ENCODE measurements at places on chromosomes 5 and 9.

DNA sequence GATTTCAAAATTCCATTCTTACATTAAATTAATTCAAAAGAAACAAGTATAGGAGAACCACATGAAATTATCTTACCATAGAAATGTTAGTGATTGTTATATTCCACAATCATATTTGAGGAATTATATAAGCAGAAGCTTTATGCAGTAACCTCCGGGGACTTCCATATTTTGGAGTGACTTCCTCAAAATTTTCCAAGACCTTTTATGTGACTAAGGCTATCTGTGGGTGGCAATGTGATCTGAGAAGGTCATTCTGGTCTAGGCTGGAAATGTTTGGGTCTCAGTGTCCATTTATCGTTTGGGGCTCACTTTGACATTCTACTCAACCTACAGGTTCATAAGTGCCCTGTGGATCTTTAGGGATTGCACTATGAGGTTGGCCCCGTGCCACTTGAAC is 776.6 kb downstream of the CDH12 start:
- H3K4me3 ChIP-seq = no peak overlapping the region
- no peaks in the 10 kb centered on the region for H3K36me3 ChIP-seq
- DNase-seq = no peak
- no peaks in the 10 kb centered on the region for H3K4me1 ChIP-seq

GRCh38 chr5:56323505-56323904 is 90.4 kb upstream of the ANKRD55 start:
- peaks cover 7% of the 10 kb centered on the region for H3K4me1 ChIP-seq
- H3K27me3 ChIP-seq = no peaks in the 10 kb centered on the region
- no peaks in the 10 kb centered on the region for H3K36me3 ChIP-seq
- no peak overlapping the region for H3K27ac ChIP-seq
- H3K4me3 ChIP-seq = no peak overlapping the region

- no peaks in the 10 kb centered on the region for H3K4me1 ChIP-seq
- H3K27ac ChIP-seq = no peak overlapping the region
- H3K27me3 ChIP-seq = no peaks in the 10 kb centered on the region
- DNase-seq = no peak
Measured at GRCh38 chr5:157400741-157401495, 59.1 kb upstream of the NIPAL4 start.

DNA sequence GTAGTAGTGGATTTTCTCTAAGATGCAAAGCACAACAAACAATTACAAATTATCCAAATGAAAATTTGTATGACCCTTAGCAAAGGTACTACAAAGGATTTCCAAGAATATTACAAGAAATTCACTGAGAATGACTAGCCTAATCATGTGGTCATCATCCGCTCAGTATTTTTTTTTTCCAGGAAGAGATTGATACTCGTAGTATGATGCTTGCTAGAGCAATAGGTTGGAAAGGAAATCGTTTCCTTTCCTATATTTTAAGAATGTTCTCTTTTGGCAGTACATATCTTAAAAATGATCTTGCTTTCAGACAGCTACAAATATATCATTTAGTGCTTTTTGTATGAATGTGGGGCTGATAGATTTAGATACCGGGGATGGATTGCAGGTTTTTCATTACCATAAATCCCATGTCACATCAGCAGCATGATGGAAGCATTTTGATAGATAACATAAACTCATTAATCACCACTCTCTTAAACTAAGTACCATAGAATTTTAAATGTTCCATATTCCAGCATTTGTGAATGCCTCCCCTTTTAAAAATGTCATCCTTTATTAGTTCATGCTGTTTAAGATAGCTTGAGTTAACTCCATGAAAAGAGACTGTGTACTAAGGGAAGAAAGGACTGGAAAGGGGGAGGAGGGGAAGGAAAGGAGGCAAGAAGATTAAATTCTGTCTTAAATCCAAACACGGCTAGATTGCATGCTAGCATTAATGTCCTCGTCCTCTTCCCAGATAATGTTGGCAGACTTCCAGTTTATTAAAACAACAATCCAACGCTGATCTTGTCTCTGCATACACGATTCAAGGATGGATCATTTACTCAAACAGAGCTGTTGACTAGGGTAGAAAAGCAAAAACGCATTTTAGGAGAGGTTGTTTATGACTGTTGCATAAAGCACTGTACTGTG is 311.7 kb upstream of the ZNF608 start:
- no peaks in the 10 kb centered on the region for H3K27me3 ChIP-seq
- peak overlapping the region; percentile 74 for H3K27ac ChIP-seq
- peaks cover 3% of the 10 kb centered on the region for H3K4me1 ChIP-seq
- H3K36me3 ChIP-seq = no peaks in the 10 kb centered on the region
- H3K4me3 ChIP-seq = no peak overlapping the region
- DNase-seq = peak; percentile 83

- H3K4me1 ChIP-seq = peaks cover 4% of the 10 kb centered on the region
- peaks cover 15% of the 10 kb centered on the region for H3K36me3 ChIP-seq
- no peaks in the 10 kb centered on the region for H3K27me3 ChIP-seq
Measured at GRCh38 chr9:90613502-90613901, 29.1 kb downstream of the DIRAS2 start.

- H3K4me3 ChIP-seq = no peak overlapping the region
- no peaks in the 10 kb centered on the region for H3K27me3 ChIP-seq
- peaks cover 14% of the 10 kb centered on the region for H3K36me3 ChIP-seq
- peaks cover 33% of the 10 kb centered on the region for H3K4me1 ChIP-seq
- H3K27ac ChIP-seq = no peak overlapping the region
- no peak for DNase-seq
Measured at GRCh38 chr9:137293482-137294090, 8.5 kb downstream of the NRARP start.

GRCh38 chr9:88372103-88372654 is 16.1 kb upstream of the SPIN1 start:
- no peak for DNase-seq
- H3K4me3 ChIP-seq = no peak overlapping the region
- no peaks in the 10 kb centered on the region for H3K27me3 ChIP-seq

DNA sequence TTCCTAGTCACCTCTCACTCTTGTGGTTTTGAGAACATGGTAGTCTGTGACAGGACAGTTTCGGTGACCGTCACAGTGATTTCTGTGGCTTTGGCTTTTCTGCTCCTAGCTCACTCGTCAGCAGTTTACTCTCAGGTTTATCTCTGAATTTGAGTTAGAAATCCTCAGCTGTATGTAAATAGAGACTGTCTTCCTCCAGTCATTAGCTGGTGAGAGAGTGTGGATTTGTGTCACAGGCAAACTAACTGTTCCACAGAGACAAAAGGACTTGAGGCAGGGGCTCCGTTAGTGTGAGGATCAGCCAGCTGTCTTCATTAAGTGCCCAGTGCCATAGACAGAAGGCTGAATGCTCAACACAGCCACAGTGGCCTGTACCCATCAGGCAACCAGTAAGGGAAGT is 131.4 kb downstream of the CD180 start:
- no peaks in the 10 kb centered on the region for H3K27me3 ChIP-seq
- H3K4me1 ChIP-seq = peaks cover 3% of the 10 kb centered on the region
- no peak overlapping the region for H3K4me3 ChIP-seq
- no peak for DNase-seq
- no peak overlapping the region for H3K27ac ChIP-seq

DNA sequence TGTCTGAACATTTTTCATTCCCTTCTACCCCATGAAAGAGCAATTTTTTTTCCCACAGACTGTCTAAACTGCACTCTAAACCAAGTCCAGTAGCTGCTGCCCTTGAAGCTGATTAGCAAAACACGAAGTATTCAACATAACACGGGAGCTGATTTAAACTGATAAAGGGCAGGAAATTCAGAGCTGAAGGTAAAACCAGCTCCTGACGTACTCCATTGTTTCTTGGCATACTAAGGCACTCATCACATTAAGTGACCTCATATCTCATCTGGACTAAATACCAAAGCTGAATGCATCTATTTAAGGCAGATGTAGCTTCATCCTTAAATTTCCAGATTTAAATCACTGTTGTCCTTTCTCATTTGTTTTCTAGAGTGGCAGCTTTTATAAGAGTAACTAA is 12.0 kb downstream of the GDF9 start:
- no peaks in the 10 kb centered on the region for H3K27me3 ChIP-seq
- no peak overlapping the region for H3K27ac ChIP-seq
- H3K4me3 ChIP-seq = no peak overlapping the region
- H3K36me3 ChIP-seq = no peaks in the 10 kb centered on the region

GRCh38 chr9:32741706-32742105 is 41.6 kb upstream of the TMEM215 start:
- no peaks in the 10 kb centered on the region for H3K36me3 ChIP-seq
- peak overlapping the region; percentile 30 for H3K27ac ChIP-seq
- H3K4me1 ChIP-seq = no peaks in the 10 kb centered on the region
- H3K4me3 ChIP-seq = no peak overlapping the region

DNA sequence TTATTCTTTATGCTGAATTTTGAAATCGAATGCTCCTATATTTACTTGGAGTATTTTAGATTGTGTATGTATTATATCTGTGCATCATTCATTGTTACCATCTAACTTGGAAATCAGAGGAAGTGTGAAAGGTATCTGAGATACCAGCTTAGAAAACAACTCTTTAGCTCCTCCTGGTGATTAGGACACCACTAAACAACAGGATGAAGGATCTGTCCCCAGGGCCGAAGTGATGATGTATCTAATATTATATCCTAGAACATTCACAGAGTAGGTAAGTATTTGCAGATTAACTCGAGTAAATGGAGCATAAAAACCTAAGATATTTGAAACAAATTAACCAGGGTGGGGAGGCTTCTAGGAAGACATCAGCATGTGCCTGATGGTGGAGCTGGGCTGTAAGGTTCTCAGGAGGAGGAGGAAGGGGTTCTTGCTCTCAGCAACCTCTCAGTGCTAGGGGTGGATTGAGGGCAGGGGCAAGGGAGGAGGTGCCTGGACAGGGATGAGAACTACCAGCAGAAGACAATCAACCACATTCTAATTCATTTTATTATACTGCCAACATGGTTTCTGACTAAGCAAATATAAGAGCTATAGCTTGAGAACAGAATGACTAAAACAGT is 2.6 kb upstream of the NFIL3 start:
- DNase-seq = no peak
- H3K4me3 ChIP-seq = no peak overlapping the region
- H3K4me1 ChIP-seq = peaks cover 13% of the 10 kb centered on the region
- H3K27me3 ChIP-seq = peaks cover 5% of the 10 kb centered on the region
- no peaks in the 10 kb centered on the region for H3K36me3 ChIP-seq
- H3K27ac ChIP-seq = no peak overlapping the region

GRCh38 chr5:68287976-68288706 is 72.6 kb downstream of the PIK3R1 start:
- peak overlapping the region; percentile 90 for H3K27ac ChIP-seq
- H3K4me3 ChIP-seq = peak overlapping the region; percentile 28
- no peaks in the 10 kb centered on the region for H3K36me3 ChIP-seq
- DNase-seq = peak; percentile 77

GRCh38 chr5:121152411-121152810 is 688.3 kb downstream of the PRR16 start:
- no peak for DNase-seq
- no peaks in the 10 kb centered on the region for H3K4me1 ChIP-seq
- H3K27ac ChIP-seq = no peak overlapping the region
- H3K4me3 ChIP-seq = no peak overlapping the region

DNA sequence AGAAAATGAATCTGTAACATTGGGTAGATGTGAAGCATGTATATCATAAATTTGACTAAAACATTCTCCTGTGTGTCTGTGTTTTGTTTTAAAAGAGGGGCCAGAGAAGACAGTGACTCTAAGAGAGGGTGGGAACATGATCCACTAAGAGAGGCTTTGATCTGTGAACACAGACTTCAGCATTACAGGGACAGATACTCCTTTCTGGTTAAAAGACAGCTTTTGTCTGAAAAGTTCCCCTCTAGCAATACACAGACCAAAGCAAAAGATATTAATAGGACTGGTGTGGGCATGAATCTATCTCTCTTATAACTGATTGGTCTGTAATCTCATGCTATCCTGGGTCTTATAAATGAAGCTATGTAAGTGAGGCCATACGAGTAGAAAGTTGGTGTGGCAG is 150.9 kb downstream of the NUDT12 start:
- H3K36me3 ChIP-seq = no peaks in the 10 kb centered on the region
- H3K4me1 ChIP-seq = no peaks in the 10 kb centered on the region
- DNase-seq = no peak
- no peak overlapping the region for H3K4me3 ChIP-seq
- H3K27me3 ChIP-seq = no peaks in the 10 kb centered on the region

DNA sequence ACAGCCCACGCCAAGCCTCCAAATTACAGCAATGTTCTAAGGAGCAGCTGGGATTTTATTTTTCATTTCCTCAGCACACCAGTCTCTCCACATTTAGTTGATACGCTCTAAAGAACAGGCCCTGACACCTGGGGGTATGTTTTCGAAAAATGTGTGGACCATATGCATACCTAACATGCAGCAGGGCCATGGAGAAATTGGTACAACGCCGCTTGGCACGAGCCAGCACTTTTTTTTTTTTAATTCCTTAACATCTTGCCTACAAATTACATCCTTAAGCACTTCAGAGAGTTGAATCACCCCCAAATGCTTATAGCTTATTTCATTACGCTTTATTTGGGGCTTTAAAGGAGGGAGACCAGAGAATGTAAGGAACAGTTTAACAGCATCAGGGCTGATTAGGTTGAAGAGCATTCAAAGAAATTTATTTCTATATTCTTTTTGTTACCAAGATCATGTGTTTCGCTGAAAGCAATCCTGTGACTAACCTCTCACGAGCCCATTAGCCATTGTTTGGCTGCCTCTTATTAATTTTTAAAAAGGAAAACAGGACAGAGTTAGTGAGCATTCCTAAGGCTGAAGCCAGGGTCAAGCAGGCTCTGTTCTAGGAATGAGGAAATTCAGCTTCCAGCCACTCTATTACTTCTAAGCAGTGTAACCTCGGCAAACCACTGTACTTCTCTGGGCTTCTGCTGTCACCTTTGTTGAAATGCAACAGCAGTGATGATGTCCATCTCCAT is 173.8 kb downstream of the ACTL7B start:
- no peak overlapping the region for H3K27ac ChIP-seq
- DNase-seq = no peak
- no peak overlapping the region for H3K4me3 ChIP-seq
- no peaks in the 10 kb centered on the region for H3K36me3 ChIP-seq

- H3K36me3 ChIP-seq = no peaks in the 10 kb centered on the region
- DNase-seq = no peak
- no peaks in the 10 kb centered on the region for H3K27me3 ChIP-seq
- H3K27ac ChIP-seq = no peak overlapping the region
- no peak overlapping the region for H3K4me3 ChIP-seq
Measured at GRCh38 chr5:27548484-27548883, 510.1 kb upstream of the CDH9 start.

DNA sequence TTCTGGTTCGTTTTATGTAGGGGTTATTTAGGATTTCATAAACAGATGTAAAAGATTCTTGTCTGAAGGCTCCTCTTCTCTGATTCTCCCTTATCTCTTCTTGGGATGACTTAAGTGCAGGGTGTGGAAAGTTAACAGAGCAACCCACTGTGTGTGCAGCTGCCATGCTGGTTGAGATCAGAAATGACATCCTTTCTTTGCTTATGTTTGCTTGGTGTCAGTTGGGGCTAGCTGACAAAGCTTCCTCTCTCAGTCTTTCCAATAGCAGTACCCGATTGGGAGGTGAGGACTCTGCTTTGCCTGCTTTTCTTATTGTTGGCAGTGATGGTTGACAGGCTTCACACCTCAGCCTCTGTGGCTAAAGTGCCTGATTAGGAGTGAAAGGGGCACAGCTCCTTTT is 26.5 kb downstream of the OGN start:
- no peaks in the 10 kb centered on the region for H3K4me1 ChIP-seq
- DNase-seq = no peak
- H3K36me3 ChIP-seq = no peaks in the 10 kb centered on the region

GRCh38 chr5:3526551-3527185 is 69.0 kb upstream of the IRX1 start:
- no peak overlapping the region for H3K27ac ChIP-seq
- no peaks in the 10 kb centered on the region for H3K36me3 ChIP-seq
- no peak overlapping the region for H3K4me3 ChIP-seq
- H3K27me3 ChIP-seq = peaks cover 2% of the 10 kb centered on the region
- H3K4me1 ChIP-seq = no peaks in the 10 kb centered on the region

- peaks cover 15% of the 10 kb centered on the region for H3K4me1 ChIP-seq
- no peaks in the 10 kb centered on the region for H3K36me3 ChIP-seq
- H3K4me3 ChIP-seq = no peak overlapping the region
- H3K27ac ChIP-seq = peak overlapping the region; percentile 77
Measured at GRCh38 chr5:171495122-171495700, 75.8 kb downstream of the FGF18 start.
